Epithelial cell of esophagus (primary cell): ENCODE measurements at places on chromosomes 5 and 9.

DNA sequence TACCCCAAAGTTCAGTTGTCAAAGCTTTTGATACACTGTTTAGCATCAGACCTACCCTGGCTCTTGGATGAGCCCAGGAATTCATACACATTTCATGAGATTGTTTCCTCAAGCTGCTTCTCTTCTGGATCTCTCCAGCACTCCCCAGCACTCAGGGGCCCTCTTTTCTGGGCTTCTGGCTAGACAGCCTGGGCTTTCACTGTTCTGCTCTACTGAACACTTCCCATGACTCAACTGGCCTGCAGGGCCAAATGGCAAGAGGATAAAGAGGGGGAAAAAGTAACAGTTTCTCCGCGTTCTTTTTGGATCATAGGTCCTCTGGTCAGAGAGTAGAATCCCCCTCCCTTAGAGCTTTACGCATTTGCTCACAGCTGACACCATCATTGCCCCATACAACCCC, 20.9 kb upstream of the LURAP1L start:
- DNase-seq = no peak

DNA sequence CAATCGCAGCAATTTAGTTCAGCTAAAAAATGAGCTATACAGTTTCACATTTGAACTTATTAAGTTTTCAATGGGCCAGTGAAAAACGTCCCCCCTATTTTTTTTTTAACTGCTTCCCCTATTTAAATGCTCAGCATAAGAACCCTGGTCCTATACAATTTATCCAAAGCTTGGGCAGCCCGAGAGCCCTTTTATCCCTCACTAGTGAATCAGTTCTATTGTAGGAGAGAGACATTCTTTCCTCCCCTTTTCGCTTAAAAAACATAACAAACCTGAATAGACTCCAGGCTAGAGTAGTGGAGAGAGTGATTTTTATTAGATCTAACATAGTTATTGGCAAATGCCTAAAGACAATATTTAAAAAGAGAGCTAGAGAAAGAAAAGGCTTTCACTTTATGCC, 1.4 kb downstream of the LIX1 start:
- DNase-seq = no peak

- no peak for DNase-seq
Measured at GRCh38 chr9:103188781-103189350, 193.7 kb downstream of the CYLC2 start.

- no peak for DNase-seq
Measured at GRCh38 chr9:36316611-36317317, 58.5 kb upstream of the GNE start.

GRCh38 chr5:149320791-149321330, 24.4 kb upstream of the GRPEL2 start:
- DNase-seq = peak; percentile 93

- DNase-seq = no peak
Measured at GRCh38 chr5:82753374-82753773, 323.8 kb downstream of the TMEM167A start.

DNA sequence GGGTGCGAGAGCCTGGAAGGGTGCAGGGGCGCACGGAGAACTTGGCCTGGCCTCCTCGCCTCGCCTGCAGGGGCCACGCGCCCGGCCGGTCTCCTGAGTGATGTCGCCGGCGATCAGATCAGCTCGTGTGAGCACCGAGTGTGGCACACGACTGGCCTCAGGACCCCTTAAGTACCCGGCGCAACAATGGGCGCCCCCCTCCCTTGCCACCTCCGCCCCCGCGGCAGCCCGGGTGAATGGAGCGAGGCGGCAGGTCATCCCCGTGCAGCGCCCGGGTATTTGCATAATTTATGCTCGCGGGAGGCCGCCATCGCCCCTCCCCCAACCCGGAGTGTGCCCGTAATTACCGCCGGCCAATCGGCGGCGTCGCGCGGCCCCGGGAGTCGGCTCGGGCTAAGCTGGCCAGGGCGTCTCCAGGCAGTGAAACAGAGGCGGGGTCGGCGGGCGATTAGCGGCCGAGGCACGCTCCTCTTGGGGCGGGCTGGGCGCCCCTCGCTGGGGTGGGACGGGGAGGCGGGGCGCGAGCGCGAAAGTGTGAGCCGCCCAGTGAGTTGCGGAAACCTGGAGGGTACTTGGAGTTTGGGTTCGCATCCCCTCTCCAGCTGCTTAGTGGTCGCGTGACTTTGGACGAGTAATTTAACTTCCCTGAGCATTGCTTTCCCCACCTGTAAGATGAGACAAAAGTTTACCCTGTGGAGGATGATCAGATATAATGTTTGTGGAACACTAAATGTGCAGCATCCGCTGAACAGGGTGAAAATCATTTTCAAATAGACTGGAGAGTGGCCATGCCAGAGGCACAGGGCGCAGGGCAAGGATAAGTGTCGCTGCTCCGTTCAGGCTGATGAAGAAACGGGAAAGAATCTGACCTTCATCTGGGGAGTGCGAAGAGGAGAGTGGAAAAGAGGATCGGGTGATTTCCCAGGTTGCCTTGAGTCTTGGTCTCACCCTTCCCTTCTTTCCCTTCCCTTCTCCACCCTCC, at the start of gene NEUROG1:
Gene NEUROG1, minus strand, starts transcription at position 145 of the 982 bp plus-strand sequence. CDS start 274 bp downstream, outside the sequence.
- DNase-seq = no peak
